Activated naive CD4-positive, alpha-beta T cell treated with anti-CD3 and anti-CD28 coated beads, Interleukin-2, amount 10 ng/mL, durations not matched to agents 7 days and 5 days (primary cell): ENCODE measurements at places on chromosomes 4 and X.

GRCh38 chrX:4484266-4484665, 770.8 kb upstream of the PRKX start:
- no peak for DNase-seq

GRCh38 chr4:166421556-166422156, 548.6 kb downstream of the TLL1 start:
- no peak for DNase-seq

DNA sequence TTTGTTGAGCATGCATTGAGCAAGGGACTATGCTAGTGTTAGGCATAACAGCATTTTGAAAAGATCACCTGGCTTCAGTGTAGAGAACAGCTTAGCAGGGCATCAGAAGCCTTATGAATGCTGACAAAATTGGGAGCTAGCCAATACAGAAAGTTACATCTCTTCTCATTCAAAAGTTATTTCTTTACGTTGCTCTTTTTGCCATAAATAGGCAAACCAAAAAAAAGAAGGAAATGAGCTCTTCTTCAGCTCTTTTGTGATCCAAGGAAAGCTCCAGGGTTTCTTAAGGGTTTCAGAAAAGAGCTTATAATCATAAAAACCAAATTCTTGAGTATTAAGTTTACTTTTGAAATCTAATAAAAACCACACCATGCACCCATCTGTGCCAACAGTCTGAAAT, 35.2 kb upstream of the LNX1 start:
- no peak for DNase-seq

GRCh38 chr4:181509073-181509472, 734.1 kb upstream of the TENM3 start:
- DNase-seq = no peak

DNA sequence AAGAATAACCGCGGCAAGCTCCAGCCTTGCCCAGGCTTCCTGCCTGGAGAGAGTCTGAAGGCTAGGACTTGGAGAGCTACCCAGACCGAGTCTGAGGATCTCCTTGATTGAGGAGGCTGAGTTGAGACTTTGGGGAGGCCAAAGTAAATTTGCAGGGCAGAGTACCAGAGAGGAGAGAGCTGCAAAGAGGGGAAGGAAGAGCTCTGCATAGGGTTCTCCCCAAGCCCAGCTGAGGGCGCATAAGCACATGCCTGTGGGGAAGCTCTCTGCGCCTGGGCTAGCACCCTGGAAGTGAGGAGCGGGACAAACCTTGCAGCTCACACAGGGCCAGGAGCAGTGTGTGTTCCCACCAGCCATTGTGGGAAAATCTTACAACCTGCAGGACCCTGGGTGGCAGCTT, 56.1 kb downstream of the FAM193A start:
- DNase-seq = no peak

DNA sequence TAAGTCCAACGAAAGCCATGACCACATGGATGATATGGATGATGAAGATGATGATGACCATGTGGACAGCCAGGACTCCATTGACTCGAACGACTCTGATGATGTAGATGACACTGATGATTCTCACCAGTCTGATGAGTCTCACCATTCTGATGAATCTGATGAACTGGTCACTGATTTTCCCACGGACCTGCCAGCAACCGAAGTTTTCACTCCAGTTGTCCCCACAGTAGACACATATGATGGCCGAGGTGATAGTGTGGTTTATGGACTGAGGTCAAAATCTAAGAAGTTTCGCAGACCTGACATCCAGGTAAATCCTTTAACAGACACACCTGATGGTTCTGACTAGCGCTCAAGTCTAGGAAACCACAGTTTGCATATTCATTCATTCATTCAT, 6.0 kb downstream of the SPP1 start:
- DNase-seq = no peak

DNA sequence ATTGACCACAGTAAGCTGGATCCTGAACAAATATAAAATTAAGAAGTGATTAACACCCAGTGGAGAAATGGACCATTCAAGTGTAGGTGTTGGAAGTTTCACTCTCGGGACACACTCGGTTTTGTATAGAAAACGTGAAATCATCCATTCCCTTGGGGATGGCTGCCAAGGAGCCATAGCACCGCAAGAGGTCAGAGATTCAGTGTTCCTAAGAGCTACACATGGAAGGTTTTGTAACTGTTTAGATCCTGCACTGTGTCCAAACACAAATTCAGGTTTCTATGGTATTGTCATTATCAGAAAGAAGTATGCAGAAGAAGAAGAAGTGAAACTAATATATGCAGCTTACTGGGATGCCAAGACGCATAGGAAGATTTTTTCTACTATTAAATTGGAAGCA, 281.0 kb downstream of the LDB2 start:
- DNase-seq = no peak

- DNase-seq = no peak
Measured at GRCh38 chr4:17619416-17620105, 5.1 kb downstream of the MED28 start.

DNA sequence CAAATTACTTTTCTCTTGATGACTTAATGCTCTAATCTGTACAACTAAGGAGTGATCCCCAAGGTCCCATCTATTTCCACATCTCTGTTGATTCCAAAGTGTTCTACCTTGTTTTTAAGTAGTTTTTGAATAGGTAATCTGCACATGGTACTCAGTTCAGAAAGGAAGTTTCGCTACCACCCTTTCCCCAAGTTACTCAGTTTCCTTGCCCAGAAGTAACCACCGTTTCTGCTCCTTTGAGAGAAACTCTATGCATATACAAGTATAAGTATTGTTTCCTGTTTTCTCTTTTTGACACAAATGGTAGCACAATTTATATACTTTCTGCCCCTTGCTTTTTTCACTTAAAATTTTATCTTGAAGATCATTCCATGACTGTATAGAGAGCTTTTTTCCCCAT, 18.1 kb downstream of the TMEM154 start:
- no peak for DNase-seq

- DNase-seq = no peak
Measured at GRCh38 chr4:152451496-152451895, 84.4 kb downstream of the FBXW7 start.

- DNase-seq = no peak
Measured at GRCh38 chrX:40112996-40113395, 15.2 kb upstream of the BCOR start.

GRCh38 chr4:80202741-80203553, 5.6 kb downstream of the PRDM8 start:
- DNase-seq = peak; percentile 76

DNA sequence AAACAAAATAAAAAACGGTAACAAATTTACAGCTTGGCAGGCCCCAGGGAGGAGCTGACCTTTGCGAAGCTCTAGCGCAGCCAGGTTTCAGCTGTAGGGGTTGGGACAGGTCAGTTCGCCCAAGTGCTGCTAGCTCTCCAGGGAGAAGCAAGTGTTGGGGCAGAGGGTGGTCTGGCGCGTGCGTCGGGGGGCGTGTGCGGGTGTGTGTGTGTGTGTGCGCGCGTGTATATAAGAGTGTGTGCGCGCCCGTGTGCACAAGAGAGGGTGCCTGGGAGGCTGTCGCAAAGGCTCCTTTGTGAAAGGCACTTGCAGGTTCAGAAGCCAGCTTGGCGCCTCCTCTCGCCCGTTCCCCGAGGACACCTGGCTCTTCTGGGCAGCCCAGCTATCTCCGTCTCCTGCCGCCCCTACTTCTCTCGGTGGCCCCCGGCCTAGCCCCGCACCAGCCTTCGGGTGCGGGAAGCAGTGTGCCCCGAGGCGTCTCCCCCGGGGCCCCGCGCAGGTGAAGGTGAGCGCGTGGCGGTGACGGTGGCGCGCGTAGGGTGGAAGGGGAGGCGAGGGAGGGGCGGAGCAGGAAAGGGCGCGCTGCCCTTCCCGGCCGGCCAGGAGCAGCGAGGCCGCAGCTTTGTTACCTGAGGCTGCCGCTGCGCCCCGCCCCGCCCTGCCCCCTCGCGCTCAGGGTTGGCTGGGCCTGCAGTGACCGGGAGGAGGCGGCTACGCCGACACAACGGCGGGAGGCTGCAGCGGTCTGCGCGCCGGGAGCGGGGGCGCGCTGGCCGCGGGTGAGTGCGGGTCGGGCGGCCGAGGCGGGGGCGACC, at the start of gene FHDC1:
Gene FHDC1, plus strand, starts transcription at position 693 of the 815 bp plus-strand sequence. CDS start 6,735 bp downstream, outside the sequence.
- DNase-seq = peak; percentile 44

DNA sequence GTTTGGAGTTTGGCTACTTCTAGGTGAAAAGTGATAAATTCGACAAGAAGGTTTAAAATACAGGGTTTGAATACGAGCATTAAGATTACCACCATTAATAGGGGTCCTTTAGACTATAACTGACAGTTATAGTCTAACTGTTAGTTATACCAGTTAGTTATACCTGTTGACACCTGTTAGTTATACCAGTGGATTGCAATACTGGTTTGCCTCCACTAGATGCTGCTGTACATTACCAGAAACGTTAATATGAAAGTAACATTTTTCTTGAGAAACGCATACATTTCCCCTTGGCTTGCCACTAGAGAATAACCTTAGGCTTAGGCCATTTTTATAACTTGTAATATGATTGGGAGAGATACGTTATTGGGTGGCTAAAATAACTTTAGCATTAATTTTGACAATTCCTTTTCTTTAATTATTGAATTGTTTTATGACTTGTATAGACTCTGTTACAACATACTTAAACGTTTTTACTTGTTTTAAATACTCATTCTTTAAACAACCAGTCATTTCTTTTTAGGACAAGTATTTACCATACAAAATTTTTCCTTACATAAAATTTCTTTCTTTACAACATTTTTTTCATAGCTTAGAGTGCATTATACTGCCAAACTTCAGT, 911.2 kb downstream of the FSTL5 start:
- no peak for DNase-seq

- DNase-seq = no peak
Measured at GRCh38 chrX:22323541-22323940, 50.8 kb downstream of the CBLL2 start.

GRCh38 chr4:121358473-121358872, 22.3 kb downstream of the QRFPR start:
- DNase-seq = no peak

GRCh38 chr4:146638786-146639505, at the start of gene POU4F2:
Gene POU4F2 (plus strand): TSS chr4:146638893. CDS start chr4:146639141, 248 bp downstream.
- no peak for DNase-seq

GRCh38 chrX:10015723-10016518, 48.8 kb downstream of the CLDN34 start:
- DNase-seq = peak; percentile 25

DNA sequence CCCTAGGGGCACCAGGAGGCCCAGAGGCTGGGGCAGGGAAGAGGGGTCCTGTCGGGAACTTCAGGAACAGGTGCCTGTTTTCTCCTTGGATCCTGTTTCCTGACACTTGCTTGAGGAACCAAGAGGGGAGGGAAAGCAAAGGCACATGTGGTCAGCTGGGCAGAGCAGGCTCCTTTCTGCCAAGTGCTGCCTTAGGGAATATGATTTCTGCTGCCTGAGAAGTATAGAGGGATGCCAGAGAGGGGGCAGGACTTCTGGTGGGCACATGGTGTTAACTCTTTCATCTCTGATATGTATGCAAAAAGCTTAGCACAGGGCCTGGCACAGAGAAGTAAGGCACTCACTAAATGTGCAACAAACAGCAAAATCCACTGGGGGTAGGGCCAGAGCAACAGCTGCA, 51.2 kb upstream of the PJA1 start:
- DNase-seq = no peak

- DNase-seq = no peak
Measured at GRCh38 chr4:170675568-170676262, 586.0 kb upstream of the AADAT start.

DNA sequence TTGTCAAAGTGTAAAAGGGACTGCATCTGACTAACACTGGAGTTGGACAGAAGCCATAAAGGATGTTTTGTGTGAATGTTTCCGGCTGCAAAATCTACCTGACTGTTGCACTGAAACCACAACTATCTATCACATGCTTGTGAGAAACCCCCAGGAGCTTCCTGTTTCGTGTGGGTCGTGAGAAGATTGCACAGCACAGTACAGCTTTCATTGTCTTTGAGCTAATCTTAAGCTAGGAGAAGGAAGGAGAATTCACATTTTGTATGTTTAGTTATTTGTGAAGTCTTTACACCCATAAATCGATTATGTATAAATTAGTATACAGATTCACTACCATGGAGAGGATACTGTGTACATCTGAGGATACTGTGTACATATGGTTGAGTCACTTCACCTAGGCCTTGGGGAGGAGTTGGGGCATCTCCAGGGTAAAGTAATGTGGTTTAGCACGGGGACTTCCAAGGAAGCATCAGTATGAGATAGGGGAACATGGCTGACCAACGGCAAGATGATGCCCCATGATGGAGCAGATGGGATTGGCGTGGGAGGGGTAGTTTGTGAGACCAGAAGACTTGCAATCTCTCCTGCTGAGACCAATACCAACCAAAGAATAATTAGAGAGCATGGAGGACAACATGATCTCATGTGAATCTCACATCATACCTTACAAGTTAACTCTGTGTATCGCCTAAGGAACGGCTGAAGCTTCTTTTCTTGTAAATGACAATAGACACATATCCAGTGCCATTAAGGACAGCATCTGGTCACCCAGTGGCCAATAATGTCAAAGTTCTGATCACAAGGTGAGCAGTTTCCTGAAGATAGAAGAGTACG, 43.1 kb upstream of the FAM9C start:
- DNase-seq = peak; percentile 72

DNA sequence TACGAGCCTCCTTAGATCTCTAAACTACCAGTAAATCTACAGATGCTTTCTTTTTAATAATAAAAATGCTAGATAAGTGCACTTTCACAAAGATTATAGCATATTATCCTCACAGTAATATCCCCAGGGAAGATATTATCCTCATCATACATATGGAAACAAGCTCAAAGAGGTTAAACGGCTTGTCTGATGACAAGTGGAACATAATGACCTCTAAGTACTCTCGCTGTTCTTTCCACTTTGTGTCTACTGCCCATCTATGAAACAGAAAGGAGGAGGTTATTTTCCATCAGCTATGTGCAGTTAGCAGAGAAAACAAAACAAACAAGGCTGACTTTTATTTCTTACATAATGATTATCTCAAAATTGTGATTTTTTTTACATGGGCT, 42.8 kb upstream of the PRDM8 start:
- no peak for DNase-seq

DNA sequence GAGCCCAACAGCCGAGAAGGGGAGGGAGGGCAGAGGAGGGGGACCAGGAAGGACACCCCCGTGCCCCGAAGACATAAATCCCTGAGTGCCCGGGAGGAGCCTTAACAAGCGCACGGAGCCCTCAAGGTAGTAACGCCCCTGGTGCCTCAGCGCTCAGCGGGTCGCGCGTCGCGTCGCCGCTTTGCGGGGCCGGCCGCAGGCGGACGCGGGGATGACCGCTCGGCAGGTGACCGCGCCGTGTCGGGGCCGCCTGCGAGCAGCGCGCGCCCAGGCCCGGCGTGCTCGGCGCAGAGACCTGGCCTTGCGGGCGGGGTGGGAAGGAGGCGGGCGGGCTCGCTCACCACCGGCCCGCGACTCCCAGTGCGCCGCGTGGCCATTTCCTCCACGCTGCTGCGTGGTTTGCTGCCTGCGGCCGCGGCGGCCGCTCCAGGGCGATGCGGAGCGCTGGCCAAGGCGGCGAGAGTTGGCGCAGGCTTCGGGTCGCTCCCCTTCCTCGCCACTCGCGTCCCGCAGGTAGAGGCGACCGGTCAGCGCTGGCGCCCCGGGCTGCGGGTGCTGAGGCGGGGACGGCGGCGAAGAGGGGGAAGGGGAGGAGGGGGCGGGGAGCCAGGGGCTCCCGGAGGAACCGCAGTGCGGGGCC, 632 bp downstream of the CCSER1 start:
- DNase-seq = no peak
